ENCODE measurements at places on chromosomes 2 and 18.

GRCh38 chr2:61367177-61367576, 103.7 kb downstream of the USP34 start:
- no peak for DNase-seq

DNA sequence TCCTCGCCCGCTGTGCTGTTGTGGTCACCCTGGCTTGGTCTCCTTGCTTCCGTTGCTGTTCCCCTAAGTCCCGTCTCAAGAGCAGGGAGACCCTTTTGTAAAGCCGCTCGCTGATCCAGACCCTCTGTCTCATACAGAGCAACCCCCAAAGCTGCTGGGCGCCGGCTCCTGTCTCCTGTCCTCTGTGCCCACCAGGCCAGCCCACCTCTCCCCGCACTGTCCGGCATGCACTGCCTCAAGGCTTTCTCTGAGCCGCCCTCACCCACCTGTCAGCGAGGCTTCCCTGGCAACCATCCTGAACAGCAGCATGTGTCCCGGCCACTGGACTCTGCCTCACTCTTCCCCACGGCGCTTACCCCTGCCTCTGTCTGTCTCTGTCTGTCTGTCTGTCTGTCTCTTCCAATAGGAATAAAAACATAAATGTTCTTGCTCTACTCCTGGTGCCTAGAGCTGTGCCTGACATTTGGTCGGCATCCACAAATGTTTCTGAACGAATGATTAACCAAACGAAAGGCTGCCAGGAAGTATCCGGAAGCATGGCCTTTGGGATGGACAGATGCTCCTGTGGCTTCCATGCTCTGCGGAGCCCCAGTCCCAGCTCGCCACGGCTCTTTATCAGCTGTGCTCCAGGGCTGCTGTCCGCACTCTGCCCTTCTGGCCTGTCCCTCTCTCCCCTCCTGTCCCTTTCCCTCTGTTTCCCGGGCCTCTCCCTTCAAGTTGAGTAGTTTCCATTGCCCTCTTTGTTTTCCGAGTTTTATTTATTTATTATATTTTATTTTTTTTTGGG, 7.8 kb downstream of the COLEC11 start:
- DNase-seq: no peak

- DNase-seq: no peak
Observed at GRCh38 chr2:27264253-27264752, 1.5 kb upstream of the SLC30A3 start.

DNA sequence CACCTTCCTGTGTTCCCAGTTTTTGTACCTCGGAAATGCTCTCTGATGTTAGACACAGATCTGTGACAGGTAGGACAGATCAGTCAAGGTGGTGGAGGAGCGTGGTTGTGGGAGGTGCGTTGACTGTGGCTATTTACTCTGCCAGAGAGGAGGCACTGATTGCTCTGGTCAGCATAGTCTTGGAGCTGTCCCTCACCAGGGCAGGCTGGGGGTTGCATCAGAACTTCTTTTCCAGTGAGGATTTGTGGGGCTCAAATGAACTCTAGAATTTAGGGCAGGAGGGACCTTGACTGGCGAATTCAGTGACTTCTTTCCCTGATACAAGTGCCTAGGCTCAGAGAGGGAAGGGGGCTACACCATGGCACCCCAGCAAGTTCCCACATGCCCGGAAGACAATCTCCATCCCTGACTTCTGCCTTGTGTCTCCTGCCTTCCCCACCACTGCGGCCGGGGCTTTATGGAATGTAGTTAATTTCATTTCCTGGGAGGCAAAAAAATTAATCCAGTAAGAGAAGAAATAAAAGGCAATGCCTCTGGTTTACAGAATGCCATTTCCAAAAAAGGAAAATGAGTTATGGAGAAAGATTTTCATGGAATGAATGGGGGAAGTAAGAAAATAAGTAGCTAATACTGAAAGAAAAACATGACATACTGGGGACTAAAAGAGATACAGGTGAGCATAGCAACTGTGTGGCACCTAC, 26.1 kb downstream of the NIFK start:
- DNase-seq: no peak

DNA sequence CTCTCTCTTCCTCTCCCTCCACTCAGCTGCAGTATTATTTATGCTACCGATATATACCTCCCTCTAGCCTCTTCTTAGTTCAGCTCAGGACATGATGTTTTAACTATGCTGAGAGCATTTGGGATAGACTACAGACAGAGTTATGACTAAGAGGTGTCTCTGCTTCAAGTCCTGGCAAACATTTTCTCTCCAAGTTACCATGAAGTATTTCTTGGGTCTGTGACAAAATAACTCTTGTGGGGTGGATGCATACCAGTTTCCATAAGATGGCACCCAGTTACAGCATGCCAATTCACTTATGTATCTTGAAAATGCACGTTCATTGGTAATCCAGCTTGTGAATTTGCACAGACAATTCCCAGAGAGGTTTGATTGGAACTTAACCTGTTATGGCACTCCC, 737.6 kb downstream of the SLC4A3 start:
- DNase-seq: no peak

All from HuH-7.5 (cell line).